Cardiac fibroblast (primary cell): ENCODE measurements at places on chromosomes 2 and 18.
A peak's percentile ranks its signal among the peaks of the same experiment; 100 is the strongest.

- DNase-seq, result no peak
These were observed 298.7 kb upstream of the MGAT5 start for GRCh38 chr2:133955169-133955568.

- peak; percentile 73 for DNase-seq
These were observed 28.4 kb upstream of the DYNC2LI1 start for GRCh38 chr2:43745457-43745856.

GRCh38 chr2:180952082-180952481, 28.3 kb upstream of the UBE2E3 start:
- no peak for DNase-seq

DNA sequence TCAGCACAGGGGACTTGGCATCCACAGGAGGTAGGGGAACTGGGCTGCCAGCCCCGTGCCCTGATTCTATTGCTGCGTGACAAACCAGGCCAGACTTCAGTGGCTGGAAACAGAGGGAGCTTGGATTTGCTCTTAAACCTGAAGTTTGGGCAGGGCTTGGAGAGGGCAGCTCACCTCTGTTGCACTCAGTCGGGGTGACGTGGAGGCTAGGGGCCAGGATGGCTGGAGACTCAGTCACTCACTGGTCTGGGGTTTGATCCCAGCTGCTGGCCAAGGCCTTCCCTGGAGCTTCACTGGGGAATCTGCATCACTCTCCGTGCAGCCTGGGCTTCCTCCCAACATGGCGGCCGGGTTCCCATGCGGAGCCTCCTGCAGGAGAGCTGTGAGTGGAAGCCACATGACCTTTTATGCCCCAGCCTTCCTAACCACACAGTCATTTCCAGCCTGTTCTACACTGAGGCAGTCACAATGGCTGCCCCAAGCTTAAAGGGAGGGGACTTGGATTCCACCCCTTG, 175.2 kb upstream of the HDAC4 start:
- no peak for DNase-seq

- no peak for DNase-seq
These were observed 492.1 kb upstream of the SLC39A10 start for GRCh38 chr2:195164930-195165329.

- DNase-seq, result peak; percentile 20
These were observed 9.4 kb downstream of the GALNT1 start for GRCh38 chr18:35590935-35591334.

DNA sequence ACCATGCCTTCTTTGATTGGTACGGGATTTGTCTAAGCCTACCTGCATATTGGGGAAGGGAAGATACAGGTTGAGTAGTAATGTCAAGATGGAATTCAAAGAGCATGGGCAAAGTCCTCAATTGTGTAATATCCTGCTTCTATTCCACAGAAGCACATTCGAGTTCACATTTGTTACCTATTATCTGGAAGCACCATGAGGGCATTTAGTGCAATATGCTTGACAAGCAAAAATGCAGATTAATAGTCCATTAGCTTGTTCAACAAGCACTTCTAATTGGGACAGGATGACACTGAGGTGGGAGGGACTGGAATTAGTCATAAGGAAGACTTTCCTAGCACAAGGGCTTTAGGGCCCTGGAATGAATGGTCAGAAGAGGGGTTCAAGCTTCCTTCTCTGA, 40.5 kb downstream of the MYO5B start:
- DNase-seq, result no peak

DNA sequence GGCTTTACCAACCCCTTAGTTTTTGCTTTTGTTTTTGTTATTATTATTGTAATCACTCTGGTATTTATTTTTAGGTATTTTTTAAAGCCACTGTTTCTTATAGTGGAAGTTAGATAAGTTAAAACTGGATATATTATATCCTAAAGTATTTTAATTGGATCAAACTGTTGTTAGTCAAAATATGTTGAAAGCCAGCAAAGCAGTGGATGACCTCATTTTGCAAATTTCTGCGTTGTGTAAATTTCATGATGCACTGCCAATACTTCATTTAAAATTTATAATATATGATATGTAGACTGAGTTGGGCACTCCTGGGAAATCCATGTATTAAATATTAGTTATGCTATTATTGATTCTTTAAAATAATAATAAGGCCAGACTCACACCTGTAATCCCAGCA, 661.7 kb upstream of the NRXN1 start:
- no peak for DNase-seq

DNA sequence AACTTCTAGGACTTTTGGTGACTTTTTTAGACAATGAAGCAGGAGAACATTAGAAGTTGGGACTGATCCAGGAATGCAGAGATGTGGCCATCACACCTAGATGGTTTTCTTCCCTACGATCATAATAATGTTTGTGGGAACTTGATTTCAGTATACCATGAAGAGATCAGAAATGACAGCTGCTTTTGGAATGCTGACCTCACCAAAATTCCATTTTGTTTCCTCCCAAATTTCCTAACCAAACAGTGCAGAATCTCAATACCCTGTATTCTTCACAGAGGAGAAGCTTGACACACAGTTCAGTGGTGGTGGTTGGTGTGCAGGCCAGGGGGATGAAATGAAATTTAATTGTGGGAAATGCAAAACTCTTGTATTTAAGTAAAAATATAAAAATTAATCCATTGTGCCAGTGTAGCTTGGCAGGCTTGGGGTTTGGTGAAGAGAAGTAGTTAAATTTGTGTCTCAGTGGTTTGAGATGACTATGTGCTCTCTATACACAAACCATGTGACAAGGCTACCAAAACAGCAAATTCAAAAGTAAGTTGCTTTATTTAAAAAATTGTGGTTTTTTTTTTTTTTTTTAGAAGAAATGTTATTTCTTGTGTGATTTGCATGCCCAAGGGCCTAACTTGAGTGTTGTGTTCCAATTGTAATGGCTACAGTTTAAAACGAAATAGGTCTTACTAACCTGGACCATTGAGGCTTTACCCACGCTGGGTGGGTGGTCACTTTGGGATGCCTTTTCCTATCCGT, 252.4 kb downstream of the LPIN1 start:
- DNase-seq, result no peak

DNA sequence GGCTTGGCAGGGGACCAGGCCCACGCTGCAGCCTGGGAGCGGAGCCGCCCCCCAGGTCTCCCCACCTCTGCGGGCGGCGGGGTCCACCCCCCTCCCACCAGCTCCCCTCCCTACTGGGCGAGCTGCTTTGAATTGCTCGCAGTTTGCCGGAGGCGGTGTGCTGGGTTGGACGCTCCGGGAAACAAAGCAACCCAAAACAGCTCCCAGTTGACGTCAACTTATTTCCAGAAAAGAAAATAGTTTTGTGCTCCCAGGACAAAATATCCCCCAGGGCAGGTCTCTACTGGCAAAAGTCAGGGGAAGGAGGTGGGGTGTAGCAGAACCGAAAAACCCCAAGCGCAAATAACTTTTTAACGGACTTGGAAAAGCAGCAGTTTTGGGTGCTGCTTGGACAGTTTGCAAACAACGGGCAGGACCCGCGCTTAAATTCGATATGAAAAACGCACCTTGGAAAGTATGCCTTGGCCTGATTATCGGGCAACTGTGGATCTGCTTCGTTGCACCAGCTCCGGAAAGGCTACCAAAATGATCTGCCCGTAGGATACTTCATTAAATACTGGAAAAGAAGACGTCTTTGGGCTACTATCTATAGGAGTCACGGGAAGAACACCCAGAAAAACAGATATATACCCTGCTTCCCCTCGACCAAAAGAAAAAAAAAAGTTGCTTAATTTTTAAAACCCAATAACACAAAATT, 2.8 kb upstream of the KCTD1 start:
- DNase-seq, result no peak

DNA sequence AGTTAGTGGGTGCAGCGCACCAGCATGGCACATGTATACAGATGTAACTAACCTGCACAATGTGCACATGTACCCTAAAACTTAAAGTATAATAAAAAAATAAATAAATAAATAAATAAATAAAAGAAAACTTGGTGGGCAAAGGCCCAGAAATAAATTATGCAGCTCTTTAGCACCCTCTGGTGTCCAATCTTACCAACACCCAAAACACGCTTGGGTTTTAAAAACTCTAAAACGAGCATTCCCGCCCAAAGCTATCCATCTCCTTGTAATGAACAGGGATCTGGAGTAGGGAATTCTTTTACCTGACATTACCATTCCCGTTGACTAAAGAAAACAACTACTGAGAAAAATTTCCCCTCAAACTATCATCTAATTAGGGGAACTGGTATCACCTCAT, 2005.9 kb upstream of the CELF4 start:
- DNase-seq, result peak; percentile 45

GRCh38 chr2:71122387-71123298, 7.4 kb downstream of the MCEE start:
- no peak for DNase-seq

DNA sequence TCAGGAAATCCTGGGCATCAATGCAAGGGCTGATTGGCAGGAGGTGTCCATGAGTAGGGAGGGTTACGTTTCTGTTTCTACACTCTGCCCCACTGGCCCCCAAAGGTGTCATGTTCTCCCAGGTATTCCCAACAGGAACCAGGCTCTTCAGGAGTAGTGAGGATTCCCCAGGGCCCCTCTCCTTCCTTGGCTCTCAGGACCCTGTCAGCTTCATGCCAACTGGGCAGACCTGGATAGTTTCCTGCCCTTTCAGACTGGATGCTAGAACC, 480.6 kb upstream of the HS6ST1 start:
- no peak for DNase-seq

- DNase-seq, result no peak
These were observed 122.2 kb upstream of the PXDN start for GRCh38 chr2:1866402-1867111.
